ENCODE measurements at places on chromosomes 2 and 18.

DNA sequence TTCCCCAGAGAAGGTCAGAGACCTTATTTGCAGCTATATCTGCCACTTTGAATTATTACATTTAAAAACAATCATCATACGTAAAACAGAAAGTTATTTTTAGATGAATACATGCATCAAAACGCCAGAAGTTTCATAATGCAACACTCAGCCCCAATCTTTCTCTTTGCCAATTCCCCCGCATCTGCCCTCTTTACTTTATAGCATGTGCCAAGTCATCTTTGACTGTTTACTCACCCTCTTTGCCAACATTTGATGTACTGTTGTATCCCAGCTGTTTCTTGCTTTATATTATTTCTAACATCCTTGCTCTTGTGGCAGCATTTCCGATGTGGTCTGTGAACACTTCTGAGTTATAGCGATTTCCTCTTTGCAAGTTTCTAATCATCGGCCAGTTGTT is 86.2 kb downstream of the CRIM1 start:
- no peak for DNase-seq

- no peak for DNase-seq
Observed at GRCh38 chr2:27280826-27281225, 1.4 kb upstream of the TRIM54 start.

- no peak for DNase-seq
Observed at GRCh38 chr2:84474176-84474575, 15.1 kb upstream of the SUCLG1 start.

GRCh38 chr2:166357068-166357949 is 18.4 kb downstream of the SCN9A start:
- DNase-seq, result no peak

GRCh38 chr2:18788592-18788991 is 199.2 kb upstream of the NT5C1B start:
- no peak for DNase-seq

Data from stimulated activated CD8-positive, alpha-beta memory T cell treated with anti-CD3 and anti-CD28 coated beads, Interleukin-15, amount 100 ng/mL, for 4 hours (primary cell).